NCI-H187 treated with DMSO at 0.1 percent for 48 hours (cell line): ENCODE measurements at places on chromosomes 5 and 9.

DNA sequence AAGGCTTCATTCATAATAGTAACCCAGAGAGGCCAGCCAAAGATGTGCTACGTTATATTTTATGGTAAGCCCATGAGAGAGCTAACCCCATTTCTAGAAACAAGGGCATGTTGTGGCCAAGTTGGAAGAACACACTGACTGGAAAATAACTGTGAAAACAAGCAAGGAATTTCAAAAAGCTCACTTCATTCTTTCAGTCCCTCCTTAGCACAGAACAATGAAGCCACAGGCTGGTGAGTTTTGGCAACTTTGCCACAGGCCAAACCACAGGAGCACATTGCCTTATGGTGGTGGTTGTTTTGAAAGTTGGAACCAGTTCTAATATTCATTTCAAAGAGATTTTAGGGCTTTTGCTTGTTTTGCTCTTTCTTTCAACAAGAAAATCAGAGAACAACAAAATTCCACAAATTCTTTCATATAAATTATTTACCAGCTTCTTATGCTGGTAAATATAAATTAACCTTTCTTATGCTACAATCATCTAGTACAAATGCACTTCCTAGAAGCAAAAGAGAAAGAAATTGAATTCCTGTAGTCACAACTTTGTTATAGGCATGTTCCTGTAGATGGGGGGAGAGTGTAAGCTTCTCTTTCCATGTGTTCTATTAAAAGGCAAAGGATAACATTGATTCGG is 225.4 kb upstream of the RFX3 start:
- no peak for DNase-seq

GRCh38 chr5:110269478-110270142 is 456.9 kb downstream of the TMEM232 start:
- no peak for DNase-seq

DNA sequence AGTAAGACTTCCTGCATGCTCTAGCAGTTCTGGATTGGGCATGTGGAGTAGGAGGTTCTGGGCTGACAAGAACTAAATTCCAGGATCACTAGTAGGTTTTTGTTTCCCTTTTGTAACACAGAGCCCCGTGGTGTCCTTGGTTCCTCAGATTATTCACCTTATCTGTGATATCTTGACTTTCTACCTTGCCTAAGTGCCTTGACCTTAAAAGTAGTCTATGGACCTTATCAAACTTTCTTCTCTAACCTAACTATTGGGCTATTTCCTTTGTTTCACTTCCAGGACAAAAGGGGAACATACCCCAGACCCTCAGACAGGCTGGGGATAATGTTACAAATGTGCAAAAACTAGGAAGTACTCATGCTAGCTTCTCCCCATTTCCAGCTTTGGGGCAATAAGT is 595.3 kb downstream of the PSAT1 start:
- DNase-seq: no peak

DNA sequence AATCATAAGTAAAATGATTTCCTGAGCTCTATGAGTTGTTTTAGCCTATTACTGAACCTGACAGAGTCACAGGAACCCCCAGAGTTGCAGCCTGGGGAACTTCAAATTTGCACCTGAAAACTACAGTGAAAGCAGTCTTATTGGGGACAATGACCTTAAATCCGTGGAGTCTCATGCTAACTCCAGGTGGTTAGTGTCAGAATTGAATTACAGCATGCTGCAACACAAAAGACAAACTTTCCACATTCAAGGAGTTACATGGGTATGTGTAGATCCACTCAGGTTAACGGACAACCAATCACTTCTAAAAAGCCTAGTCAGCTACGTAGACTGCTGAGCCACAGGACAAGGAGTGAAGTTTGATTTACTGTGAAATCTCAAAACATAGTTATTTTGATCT is 49.7 kb downstream of the PLPP1 start:
- no peak for DNase-seq

DNA sequence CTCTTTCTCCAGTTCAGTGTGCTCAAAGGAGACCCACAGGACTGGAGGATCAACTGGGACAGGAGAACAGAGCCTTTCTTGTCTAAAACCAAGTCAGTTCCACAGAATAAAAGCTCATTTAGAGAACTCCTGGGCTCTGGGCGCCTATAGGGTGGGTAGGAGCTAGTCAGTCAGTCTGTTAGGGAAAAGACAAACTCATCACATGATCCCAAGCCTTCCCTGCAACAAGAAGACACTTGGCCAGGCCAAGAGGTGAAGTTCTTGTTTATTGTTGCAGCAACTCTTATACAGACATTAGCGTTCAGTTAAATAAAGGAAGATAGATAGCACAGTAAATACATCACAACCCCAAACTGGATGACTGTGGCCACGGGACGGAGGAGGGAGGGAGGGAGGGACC is 102.3 kb downstream of the ENTREP1 start:
- no peak for DNase-seq

- DNase-seq: no peak
These were observed 387.9 kb downstream of the RAB3C start for GRCh38 chr5:58970766-58971165.

DNA sequence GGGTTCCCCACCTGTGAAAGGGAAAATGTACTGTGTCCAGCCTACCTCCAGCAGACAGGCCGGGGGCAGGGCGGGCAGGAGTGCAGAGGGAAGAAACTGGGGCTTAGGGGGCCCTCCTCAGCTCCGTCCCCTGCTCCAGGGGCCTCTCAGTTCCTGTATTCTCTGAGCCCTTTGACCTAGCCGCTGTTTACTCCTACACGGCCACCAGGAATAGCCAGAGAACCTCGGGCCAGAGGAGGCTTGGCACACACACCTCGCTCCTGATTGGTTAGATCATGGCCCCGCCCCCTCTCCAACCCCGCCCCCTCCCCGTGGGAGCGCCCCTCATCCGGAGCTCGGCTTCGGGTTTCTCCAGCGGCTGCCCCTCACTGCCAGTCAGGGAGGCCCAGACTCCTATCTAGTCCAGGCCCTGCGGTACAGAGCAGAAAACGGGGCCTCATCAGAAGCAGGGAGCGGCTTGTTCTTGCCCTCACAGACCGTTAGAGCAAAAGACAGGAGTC is 2.2 kb downstream of the ST6GALNAC6 start:
- DNase-seq: no peak

DNA sequence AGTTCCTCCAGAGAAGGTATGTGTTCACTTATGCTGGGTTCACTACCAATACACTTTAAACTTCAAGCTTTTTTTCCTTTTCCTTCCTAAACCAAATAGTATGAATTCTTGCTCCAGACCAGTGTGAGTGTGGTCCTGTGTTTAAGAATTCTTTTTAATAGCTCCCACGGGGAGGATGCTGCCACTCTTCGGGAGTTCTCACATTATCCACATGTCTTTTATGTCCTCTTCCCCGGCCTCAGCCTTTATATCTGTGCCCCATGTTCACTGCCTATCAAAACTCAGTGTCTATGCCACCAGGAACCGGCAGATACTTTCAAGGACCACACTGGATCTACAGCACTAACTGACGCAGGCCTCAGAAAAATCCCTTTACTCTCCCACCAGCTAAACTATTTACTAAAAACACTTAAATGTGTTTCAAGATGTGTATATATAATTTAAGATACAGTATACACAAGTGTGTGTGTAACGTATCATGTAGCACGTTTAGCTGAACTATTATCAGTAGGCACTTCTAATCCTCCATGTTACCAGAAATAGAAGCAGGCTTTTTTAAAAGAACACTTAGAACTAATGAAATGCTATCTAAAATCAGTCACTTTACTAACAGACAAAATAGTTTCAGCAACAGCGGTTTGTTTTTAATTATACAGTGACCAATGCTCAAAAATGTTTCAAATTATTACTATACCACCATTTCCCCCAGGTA is 88.0 kb downstream of the PLPP1 start:
- DNase-seq: no peak

GRCh38 chr5:24005384-24005783 is 498.0 kb downstream of the PRDM9 start:
- no peak for DNase-seq

- no peak for DNase-seq
These were observed 272.6 kb downstream of the ENC1 start for GRCh38 chr5:74367934-74368333.

- no peak for DNase-seq
These were observed 59.4 kb downstream of the GRAMD2B start for GRCh38 chr5:126482591-126482990.

DNA sequence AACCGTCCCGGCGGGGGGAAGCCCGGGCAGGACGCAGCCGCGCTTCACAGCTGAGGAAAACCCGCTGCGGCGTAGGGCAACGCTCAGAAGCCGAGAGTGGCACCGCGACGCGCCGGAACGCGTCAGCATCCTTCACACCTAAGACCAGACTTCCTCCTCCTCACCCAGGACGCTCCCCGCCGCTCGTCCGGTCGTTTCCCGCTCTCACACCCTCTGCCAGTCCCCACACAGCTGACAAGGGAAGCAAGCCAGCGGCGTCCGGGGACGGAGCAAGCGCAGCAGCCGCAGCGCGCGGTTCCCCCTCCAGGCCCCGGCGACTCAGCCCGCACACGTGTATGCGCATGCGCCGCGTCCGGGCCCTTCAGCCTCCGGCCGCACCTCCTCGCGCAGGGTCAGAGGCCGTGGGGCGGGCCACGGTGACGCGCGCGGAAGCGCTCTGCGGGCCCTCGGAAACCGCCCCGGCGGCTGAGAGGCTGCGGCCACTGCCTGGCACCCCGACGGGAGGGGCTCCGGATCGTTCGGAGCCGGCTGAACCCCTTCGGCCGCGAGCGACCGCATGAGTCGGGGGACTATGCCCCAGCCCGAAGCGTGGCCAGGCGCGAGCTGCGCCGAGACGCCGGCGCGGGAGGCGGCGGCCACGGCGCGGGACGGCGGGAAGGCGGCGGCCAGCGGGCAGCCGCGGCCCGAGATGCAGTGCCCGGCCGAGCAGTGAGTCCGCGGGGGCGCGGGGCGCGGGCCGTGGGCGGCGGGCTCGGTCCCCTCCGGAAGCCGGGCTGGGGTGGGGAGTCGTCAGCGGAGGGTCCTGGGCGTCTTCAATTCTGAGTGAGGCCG is at the start of gene OTULIN:
OTULIN (plus strand) TSS at position 449 of the 831 bp plus-strand sequence; CDS start at position 557, 108 bp downstream.
- DNase-seq: no peak

DNA sequence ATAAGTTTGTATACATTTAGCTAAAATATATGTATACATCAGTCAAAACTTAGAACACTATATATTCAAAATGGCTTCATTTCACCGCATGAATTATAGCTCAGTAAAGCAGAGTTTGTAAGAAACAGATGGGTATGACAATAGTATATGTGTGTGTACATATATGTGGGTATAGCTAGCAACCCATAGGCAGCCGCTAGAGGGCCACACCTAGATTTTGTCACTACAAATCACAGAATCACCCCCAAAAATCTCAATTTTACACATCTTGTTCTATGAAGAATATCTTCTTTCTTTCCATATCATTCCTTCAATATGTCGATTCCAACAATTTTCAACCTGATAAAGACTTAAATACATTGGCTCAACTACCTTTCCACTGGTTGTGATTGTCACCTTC is 357.8 kb upstream of the CCNG1 start:
- DNase-seq: no peak

DNA sequence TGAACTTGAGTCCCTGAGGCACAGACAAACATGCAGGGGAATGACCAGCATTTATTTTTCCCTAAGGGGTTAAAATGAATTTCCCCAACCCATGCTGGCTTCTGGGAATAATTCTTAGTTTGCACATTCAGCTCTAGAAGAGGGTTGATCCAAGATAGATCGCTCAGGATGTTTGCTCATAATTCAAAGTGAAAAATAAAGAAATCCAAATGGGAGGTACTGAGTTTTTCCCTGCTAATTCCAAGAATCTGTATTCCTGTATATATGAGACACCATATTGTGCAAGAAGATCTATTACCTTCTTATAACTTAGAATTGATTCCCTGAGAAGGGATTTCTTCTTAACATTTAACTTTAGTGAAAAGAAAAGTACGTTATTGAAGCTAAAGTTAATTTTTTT is 96.2 kb downstream of the VCAN start:
- no peak for DNase-seq

DNA sequence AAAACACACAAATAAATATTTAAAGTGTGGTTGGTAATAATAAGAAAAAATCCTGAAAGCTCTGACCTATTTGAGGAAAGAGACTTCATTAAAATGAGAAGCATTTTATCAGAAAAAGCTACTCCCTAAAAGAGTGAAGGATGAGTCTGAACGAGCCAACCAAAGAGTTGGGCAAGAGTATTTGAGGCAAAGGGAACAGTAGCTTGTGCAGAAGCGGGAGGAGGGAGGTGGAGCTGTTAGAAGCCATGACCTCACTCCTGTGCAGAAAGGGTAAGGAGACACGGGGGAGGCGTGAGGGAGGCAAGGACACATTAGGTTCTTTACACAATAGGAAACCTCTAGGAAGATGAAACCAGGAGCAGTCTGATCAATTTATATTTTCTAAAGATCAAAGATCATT is 29.4 kb downstream of the SH3RF2 start:
- no peak for DNase-seq

- no peak for DNase-seq
These were observed 186.9 kb downstream of the GADD45G start for GRCh38 chr9:89791754-89792153.

- DNase-seq: no peak
These were observed 16.9 kb downstream of the DNAJC18 start for GRCh38 chr5:139422307-139422893.

GRCh38 chr5:78537411-78537810 is 111.2 kb downstream of the LHFPL2 start:
- no peak for DNase-seq

DNA sequence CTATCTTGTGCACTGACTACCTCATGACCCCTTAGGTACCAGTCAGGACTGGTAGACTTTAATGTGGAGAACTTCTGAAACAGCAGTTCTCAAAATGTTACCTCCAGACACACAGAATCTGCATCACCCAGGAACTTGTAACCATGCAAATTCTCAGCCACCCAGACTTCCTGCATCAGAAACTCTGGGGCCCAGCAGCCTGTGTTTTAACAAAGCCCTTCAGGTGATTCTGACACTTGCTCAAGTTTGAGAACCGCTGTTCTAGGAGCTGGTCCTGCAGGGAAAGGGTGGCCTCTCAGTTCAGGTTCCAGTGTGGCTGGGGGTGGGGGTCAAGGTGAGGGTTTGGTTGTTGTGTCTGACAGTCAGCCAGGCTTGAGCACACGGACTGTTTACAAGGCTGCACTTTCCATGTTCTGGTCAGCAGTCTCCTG is 28.4 kb downstream of the ZFP62 start:
- DNase-seq: no peak

- no peak for DNase-seq
These were observed 102.3 kb upstream of the CDKN2B start for GRCh38 chr9:22111176-22111953.

- DNase-seq: no peak
These were observed 61.5 kb upstream of the RNU6ATAC start for GRCh38 chr9:134225816-134226215.

DNA sequence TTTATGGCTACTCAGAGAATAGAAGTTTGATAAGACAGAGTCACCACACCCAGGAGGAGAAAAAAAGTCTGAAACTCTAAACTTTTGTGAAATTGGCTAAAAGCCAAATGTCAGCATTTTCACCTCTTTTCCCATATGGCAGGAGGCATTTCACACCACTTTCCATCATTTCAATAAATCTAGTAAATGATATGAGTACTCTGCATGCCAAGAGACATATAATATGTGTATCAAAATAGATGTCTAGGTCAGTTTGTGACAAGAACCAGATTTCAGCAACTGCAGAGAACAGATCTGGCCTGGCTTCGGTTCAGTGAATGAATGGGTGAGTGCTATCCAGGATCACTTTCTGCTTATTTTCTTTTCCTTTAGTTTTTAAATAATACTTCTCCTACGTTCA is 470.8 kb downstream of the ENC1 start:
- no peak for DNase-seq
